Frontal cortex (tissue), 4 donors: ENCODE measurements at places on chromosomes 1 and 21.

DNA sequence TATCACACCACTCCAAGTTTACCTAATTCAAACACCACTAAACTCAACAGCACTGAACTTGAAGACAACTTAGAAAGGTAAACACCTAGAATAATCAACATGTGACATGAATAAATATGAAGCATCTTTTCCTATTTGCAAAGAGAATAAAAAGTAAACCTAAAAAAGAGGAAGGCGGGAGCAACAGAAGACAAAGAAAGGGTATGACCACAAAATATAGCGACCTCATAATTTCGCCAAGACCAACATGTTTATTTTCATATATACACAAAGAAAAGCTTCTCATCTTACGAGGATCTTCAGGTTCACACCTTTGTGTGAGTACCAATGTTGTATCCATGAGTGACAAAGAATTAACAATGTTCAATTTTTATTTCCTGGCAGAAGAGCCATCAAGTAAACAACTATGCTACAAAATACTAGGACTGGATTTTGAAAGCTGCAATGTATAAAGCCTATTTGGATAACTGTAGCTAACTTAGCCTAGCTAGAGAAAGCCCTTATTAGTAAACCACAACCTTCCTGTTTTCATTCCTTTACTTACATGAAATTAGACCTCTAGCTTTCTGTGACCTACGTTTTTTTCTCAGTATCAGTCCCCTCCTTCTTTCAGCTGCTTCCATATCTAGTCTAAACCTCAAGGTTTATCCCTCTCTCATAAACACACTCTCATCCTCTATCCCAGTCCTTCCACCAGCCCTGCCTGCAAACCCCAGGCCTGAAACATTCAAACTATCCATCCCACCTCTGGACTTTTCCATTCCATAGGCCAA lies 21.3 kb upstream of the PHTF1 start:
- no peak for DNase-seq

- DNase-seq, result no peak
Measured at GRCh38 chr1:230125640-230126528, 58.8 kb downstream of the GALNT2 start.

GRCh38 chr1:94362466-94363058 lies 55.6 kb upstream of the ABCD3 start:
- DNase-seq, result no peak

- no peak for DNase-seq
Measured at GRCh38 chr1:235979716-235980333, 85.1 kb downstream of the NID1 start.

DNA sequence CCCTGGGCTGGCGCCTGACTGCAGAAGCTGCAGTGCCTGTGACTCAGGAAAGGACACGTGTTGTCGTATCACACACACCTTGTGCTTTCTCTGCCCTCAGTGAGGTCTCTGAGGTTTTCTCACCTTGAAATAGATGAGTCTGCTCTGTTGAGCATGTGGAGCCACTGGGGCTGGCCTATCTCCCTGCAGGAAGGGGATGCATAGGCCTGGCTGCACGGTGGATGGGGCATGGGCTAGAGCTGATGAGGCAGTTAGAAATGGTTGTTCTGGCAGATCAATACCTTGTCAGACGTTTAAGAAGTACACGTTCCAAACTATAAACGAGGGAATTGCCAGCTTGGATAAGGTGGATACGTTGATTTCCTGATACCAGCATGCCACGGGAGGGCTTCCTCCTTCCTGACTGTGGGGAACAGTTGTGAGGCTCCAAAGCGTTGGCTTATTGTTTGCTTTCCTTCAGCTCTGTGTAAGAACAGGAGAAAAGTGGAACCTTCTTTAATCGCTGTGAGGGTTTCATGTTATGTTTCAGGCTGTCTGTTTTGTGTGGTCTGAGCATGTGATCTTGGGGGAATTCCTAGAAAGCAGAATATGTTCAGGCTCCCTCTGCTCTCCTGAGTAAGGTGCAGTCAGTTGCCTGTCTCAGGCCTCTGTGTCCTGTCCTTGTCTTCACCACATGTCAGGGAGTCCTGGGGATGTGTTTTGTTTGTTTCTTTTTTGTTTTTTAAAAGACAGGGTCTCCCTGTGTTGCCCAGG lies 44.8 kb downstream of the PCNT start:
- no peak for DNase-seq

GRCh38 chr1:12040457-12041051 lies 21.3 kb downstream of the MIIP start:
- no peak for DNase-seq

GRCh38 chr1:206047271-206047670 lies 5.7 kb upstream of the RHEX start:
- no peak for DNase-seq

- no peak for DNase-seq
Measured at GRCh38 chr1:201536558-201536957, 2.4 kb upstream of the NAV1 start.

- DNase-seq, result no peak
Measured at GRCh38 chr1:200409203-200409760, 554 bp downstream of the ZNF281 start.
